Left lung (tissue), 14 donors: ENCODE measurements at places on chromosomes 12 and 14. TPM values are rescaled to one million over a fixed set of nuclear protein-coding genes. Genes with fewer than 3 reads are reported as not detected.

VPS29 gene
- 146 TPM for polyA plus RNA-seq

- no peak for DNase-seq
Measured at GRCh38 chr12:32889011-32889760, 7.4 kb downstream of the PKP2 start.

AACS gene
- polyA plus RNA-seq, result 30.5 TPM

NGDN gene
- polyA plus RNA-seq, result 62.4 TPM

DNA sequence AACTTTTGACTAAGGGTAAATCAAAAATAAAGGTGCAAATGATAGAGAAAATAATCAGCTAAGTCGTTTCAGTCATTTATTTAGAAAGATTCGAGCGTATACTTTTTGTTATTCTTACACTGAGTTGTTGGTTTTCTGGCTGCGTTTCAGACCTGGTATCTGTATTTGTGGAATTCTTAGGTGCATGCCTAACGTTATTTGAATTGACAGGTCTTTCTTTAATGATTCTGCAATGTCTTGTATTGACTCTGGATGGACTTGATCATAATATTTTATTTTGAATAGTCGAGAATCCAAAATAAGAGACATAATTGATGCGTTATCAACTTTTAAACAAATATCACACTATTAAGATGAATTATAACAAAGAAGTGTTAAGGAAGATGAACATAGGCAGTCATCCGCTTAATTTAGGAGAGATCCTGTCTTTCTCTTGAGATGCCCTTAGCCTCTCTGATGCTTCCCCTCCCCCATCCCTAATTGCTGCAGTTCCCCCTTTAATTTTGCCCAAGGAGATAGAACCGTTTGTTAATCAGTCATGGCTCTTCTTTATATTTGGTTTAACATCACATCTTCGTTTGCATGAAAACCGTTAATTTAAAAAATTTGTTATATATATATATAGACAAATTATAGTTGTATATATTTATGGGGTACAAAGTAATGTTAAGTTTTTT lies 1.8 kb downstream of the ALX1 start:
- no peak for DNase-seq

MGAT4C gene
- 0.96 TPM for polyA plus RNA-seq

- no peak for DNase-seq
Measured at GRCh38 chr14:104596927-104597351, 7.6 kb downstream of the TMEM179 start.

GRCh38 chr12:109734219-109735000 lies 20.8 kb downstream of the FAM222A start:
- DNase-seq, result peak; percentile 30

TGFB3 gene
- polyA plus RNA-seq, result 162 TPM

DNA sequence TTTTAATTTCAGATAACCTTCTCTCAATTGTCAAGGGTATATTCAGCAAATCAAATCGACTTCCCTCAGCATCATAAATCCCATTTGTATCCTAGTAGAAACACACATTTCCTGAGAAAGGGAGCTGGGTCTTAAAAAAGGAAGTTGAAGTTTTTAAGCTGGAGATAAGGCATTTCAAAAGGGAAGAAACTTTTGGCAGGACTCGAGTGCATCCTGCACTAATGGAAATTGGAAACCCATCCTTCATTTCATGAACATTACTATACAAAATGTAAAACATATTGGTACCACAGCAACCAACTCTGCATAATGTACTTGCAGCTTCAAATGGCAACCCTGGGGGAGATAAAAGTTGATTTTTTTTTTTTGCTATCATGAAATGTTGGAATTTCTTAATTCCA lies 23.7 kb upstream of the TMCC3 start:
- DNase-seq, result no peak

GDF3 gene
- polyA plus RNA-seq, result not detected

GRCh38 chr14:64919215-64919614 lies 5.0 kb downstream of the CHURC1 start:
- DNase-seq, result no peak

DNA sequence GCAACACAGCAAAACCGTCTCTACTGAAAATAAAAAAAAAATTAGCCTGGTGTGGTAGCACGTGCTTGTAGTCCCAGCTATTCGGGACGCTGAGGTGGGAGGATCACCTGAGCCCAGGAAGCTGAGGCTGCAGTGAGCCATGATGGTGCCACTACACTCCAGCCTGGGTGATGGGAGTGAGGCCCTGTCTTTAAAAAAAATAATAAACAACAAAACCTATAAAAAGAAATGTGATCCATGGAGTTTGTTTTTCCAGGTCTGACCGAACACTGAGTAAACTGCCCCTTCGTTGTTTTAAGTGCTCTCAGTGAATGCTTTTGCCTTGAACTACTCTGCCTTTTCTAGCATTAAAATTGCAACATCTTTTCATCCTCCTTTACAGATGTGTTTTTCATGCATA lies 76.8 kb downstream of the TESC start:
- DNase-seq, result no peak

SLCO1B1 gene
- polyA plus RNA-seq, result not detected

B4GALNT3 gene
- polyA plus RNA-seq, result 3.9 TPM

GRCh38 chr14:76168531-76168930 lies 16.8 kb downstream of the GPATCH2L start:
- DNase-seq, result no peak

SALL2 gene
- polyA plus RNA-seq, result 41.3 TPM

- DNase-seq, result no peak
Measured at GRCh38 chr14:79375356-79375755, 835.9 kb downstream of the DIO2 start.

DNA sequence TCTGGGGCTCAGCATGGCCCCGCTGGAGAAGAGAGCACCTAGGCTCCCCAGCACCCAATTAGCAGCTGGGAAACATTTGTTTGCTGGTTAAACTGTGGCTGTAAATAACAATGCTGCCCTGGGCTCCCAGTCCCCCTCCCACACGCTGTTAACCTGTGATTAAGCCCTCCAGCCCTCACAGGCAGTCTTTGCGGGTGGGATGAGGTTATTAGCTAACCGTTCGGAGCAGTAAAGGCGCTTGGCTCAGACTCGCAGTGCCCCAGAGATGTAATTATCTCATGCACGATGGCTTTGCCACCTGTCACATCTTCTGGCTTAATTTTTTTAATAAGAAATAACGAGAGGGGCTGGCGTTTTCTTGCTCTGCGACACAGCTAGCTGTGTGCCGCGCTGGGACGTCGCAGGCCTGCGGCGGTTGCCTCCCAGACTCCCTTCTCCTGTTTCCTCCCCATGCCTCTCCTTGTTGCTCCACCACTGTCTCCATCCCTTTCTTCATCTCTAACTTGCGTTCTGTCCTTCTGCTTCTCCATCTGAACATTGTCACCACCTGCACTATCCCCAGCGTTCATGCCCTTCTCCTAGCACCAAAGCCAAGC lies 239.2 kb upstream of the FKBP4 start:
- no peak for DNase-seq
